ENCODE measurements at places on chromosomes 2 and 18. TPM values are rescaled to one million over a fixed set of nuclear protein-coding genes. Genes with fewer than 3 reads are reported as not detected.

- DNase-seq: no peak
Measured at GRCh38 chr2:174334781-174335251, at the start of gene SP9. SP9 (plus strand) TSS chr2:174334954; CDS start chr2:174335093, 139 bp downstream.

GRCh38 chr2:15730545-15731212 lies 139.0 kb downstream of the DDX1 start:
- peak; percentile 98 for DNase-seq

DNA sequence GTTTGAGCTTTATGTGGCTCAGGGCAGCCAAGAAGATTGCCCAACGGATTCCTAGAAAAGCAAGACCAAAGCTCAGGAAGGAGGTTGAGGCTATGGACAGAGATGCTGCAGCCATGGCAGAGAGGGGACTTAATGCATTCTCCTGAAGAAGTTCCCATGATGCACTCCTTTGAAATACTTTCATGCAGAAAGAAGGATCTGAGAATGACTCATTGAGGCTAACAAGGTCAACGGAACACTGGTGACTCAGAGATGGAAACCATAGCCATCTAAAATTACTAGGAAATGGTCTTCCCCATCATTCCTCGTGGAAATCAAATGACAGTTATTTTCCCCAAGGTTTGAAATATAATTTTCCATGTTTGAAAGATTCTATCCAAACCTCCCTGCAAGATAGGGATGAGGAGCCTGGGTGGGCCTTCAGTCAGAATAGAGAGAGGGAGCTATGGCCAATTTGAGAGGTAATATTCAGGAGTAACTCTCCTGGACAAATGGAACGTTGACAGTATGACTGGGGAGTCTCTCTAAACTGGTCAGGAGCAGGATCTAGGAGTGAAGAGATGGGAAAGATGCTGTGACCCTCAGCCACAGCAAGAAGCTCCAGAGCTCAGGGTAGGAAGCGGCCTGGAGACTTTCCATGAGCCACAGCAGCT lies 63.0 kb downstream of the REEP1 start:
- peak; percentile 92 for DNase-seq

- DNase-seq: peak; percentile 43
Measured at GRCh38 chr2:173053043-173053699, 22.5 kb upstream of the MAP3K20 start.

- DNase-seq: no peak
Measured at GRCh38 chr2:66496670-66497420, 61.9 kb downstream of the MEIS1 start.

DNA sequence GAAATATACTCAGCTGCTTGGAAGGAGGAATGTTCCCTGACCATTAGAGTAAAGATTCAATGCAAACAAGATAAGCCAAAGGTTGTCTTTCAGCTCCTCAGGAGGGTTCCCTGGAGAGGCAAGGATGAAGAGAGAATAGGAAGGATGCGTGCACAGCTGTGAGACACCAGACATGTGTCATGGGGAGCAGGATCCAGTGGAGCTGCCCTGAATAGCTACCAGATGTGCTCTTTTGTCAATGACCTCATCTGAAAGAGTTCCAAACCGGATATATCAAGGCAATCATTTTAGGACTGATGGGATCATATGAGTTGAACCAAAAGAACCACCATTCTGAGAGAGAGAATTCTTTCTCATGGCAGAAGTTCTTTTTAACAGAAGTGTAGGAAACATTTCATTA lies 490.6 kb downstream of the IRS1 start:
- DNase-seq: no peak

Gene ZSWIM2
- total RNA-seq: not detected

Gene TGIF1
- total RNA-seq: 295 TPM

Data from renal cortical epithelial cell (primary cell).